ENCODE measurements at places on chromosomes 2 and 18. TPM values are rescaled to one million over a fixed set of nuclear protein-coding genes. Genes with fewer than 3 reads are reported as not detected.

- no peak overlapping the region for H3K27ac ChIP-seq
- no peaks in the 10 kb centered on the region for H3K36me3 ChIP-seq
- DNase-seq: no peak
- H3K27me3 ChIP-seq: no peaks in the 10 kb centered on the region
These were observed 27.5 kb downstream of the ARID5A start for GRCh38 chr2:96564026-96564425.

GRCh38 chr2:53450923-53451322, 316.7 kb upstream of the CHAC2 start:
- no peaks in the 10 kb centered on the region for H3K4me1 ChIP-seq
- H3K27ac ChIP-seq: no peak overlapping the region
- H3K36me3 ChIP-seq: no peaks in the 10 kb centered on the region
- no peak for DNase-seq
- no peaks in the 10 kb centered on the region for H3K27me3 ChIP-seq

DNA sequence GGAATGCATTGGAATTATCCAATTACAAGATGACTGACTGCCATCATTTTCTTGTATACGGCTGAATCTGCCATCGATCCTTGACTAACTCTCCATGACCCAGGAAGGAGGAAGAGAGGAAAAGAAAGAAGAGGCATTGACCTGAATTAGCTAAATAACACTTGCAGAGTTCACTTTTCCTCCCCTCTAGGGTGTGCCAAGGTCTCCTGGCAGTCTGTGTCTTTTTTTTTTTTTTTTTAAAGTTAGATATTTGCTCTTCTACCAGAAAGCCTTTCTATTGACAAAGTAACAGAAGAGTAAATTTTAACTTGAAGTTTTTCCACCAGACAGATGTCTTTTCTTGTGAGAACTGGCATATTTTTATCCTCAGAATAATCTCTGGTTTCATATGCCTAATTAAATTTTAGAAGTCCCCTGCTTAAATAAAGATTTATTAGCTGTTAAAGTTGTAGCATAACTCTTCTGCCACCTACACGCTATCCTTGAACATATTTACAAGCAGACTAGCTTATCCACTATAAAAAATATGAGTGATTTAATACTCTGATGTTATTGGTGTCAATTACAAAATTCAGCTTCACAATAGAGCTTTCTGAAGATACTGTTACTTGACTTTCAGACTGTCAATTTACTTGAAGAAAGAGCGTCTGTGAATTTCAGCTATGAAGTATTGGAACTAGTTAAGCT, 171.7 kb upstream of the ETAA1 start:
- H3K4me3 ChIP-seq: no peak overlapping the region
- H3K27ac ChIP-seq: no peak overlapping the region
- H3K27me3 ChIP-seq: no peaks in the 10 kb centered on the region
- no peaks in the 10 kb centered on the region for H3K4me1 ChIP-seq
- H3K36me3 ChIP-seq: no peaks in the 10 kb centered on the region
- no peak for DNase-seq

DNA sequence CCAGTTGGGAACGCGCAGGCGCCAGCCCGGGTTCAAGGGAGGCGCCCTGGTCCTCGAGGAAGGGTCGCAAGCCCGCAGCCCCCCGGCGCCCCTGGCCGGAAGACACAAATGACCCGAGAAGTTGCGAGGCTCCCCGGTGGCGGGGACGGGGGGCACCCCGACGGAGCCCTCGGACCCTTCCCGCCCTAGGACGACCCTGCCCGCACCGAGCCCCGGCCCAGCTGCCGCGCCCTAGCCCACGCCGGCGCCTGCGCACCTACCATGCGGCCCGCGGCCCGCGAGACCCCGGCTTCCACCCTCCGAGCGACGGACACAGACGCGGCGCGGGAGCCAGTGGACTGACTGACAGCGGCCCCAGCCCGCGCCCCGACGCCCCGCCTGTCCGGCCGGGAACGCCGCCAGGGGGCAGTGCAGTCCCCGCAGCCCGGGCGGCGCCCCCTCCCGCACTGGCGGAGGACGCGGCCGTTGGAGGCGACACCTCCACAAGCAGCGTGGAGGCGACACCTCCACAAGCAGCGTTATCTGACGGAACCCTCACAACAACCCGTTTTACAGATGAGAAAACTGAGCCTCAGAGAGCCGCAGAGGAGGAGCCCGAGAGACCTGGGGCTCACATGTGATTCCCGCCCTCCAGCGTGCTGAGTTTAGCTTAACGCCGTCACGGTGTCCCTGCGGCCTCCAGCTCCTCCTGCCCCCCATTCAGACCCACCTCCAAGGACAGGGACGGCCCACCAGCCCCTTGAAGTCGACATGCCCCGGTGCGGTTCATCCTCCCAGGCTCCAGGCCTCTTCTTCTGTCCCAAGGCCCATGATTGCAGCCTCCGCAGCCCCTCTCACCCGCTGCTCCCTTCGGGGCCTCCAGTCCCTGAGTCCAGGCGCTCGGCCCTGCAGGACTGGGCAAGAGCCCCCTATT, at the start of gene NMUR1:
TSS of gene NMUR1 (minus strand) at position 347 of the 913 bp plus-strand sequence. CDS start at position 263, 84 bp downstream.
- no peaks in the 10 kb centered on the region for H3K27me3 ChIP-seq
- peak within 1 kb of the TSS; percentile 47 for H3K4me3 ChIP-seq
- no peak within 1 kb of the TSS for H3K27ac ChIP-seq
- H3K36me3 ChIP-seq: no peaks in the 10 kb centered on the region

GRCh38 chr2:229725716-229726574, 11.6 kb upstream of the DNER start:
- H3K4me3 ChIP-seq: no peak overlapping the region
- H3K27ac ChIP-seq: no peak overlapping the region
- H3K4me1 ChIP-seq: no peaks in the 10 kb centered on the region
- no peak for DNase-seq

DNA sequence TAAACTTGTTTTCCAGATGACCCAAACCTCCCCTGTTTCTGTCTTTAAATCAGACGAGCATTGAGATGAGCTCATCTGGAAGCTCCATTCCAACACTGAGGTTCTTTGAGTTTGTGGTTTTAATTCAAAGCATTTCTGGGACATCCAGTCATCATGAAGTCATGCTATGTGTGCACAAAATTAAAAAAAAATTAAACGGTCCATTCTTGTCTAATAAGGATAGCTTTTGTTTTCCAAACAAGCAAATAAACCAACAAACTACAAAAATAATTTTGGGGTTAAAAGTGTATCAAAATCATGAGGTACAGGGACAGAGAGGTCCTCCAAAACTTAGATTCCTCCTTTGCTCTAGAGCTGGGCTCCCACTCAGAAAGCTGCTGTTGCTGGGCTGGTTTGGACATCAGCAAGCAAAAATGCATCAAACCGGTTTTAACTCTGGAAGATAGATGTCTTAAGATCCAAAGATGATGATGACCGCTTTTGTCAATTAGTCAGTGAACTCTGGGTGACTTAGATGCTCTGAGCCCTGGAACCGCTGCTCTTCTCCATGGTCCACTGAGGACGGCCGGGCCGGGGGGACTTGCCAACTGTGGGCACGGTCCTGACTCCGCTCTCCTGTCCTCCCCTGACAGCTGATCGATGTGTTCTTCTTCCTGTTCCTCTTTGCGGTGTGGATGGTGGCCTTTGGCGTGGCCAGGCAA, 65.4 kb downstream of the TRPM8 start:
- no peaks in the 10 kb centered on the region for H3K27me3 ChIP-seq
- no peaks in the 10 kb centered on the region for H3K4me1 ChIP-seq
- H3K27ac ChIP-seq: no peak overlapping the region
- no peak for DNase-seq
- H3K36me3 ChIP-seq: no peaks in the 10 kb centered on the region

- no peaks in the 10 kb centered on the region for H3K27me3 ChIP-seq
- DNase-seq: peak; percentile 9
- H3K27ac ChIP-seq: no peak overlapping the region
- no peak overlapping the region for H3K4me3 ChIP-seq
These were observed 159.1 kb upstream of the ZSWIM2 start for GRCh38 chr2:187008111-187008510.

- no peak overlapping the region for H3K4me3 ChIP-seq
- DNase-seq: peak; percentile 82
These were observed 49.5 kb upstream of the SP3 start for GRCh38 chr2:174014699-174015070.

DNA sequence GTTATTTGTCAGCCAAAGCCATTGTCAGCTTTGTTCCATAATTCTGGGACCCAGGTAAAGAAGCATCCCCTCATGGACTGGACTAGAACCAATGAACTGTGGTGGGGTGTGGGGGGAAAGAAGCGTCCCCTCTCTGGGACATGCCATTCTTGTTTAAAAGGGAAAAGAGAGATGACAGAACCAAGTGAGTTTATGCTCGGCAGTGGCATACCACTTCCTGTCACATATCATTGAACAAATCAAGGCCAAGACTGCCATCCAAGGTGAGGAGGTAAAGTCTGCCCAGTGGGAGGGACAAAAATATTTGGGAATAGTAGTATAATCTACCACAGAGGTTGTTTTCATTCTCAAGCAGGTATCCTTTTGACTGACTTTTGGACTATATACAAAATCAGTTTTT, 4.7 kb upstream of the GLS start:
- H3K36me3 ChIP-seq: no peaks in the 10 kb centered on the region
- H3K4me3 ChIP-seq: no peak overlapping the region
- DNase-seq: no peak
- no peaks in the 10 kb centered on the region for H3K27me3 ChIP-seq
- H3K27ac ChIP-seq: no peak overlapping the region

DNA sequence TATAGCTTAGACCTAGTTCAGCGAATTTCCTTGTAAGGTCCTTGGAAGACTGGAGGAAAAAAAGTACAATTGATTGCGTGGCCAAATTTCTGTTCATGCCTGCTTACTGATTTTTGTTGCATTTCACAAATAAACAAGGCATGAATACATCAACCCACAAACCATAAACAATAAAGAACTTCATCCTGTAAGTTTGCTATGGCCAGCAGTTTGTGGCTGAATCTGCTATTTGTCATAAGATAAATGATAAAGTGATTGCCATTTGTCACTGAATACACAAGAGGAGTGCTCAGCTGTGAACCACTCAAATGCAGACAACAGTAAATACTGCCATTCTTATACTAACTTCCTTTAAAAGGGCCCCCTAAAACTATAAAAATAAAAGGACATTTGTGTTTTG, 259.5 kb downstream of the CCDC178 start:
- H3K4me3 ChIP-seq: no peak overlapping the region
- DNase-seq: no peak
- no peaks in the 10 kb centered on the region for H3K36me3 ChIP-seq
- H3K27me3 ChIP-seq: no peaks in the 10 kb centered on the region
- H3K27ac ChIP-seq: no peak overlapping the region

DNA sequence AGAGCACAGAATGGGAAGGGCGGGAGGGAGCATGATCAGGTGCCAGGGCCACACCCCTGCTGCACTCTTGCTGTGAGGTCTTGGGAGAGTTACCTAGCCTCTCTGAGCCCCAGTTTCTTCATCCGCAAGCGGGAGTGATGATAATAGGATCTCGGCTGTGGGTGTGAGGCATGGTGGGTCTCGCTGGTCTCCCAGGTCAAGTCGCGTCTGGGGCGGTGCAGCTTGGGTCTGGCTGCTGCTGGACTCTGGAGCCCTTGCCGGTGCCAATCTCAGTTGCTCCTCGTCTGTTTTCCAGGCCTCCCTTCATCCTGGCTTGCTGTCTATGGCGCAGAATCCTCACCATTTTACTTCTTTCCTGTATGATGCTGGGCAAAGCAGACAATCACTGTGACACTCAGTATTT, 130.3 kb upstream of the RAB12 start:
- no peaks in the 10 kb centered on the region for H3K4me1 ChIP-seq
- no peak for DNase-seq
- no peak overlapping the region for H3K4me3 ChIP-seq
- H3K27ac ChIP-seq: no peak overlapping the region

DNA sequence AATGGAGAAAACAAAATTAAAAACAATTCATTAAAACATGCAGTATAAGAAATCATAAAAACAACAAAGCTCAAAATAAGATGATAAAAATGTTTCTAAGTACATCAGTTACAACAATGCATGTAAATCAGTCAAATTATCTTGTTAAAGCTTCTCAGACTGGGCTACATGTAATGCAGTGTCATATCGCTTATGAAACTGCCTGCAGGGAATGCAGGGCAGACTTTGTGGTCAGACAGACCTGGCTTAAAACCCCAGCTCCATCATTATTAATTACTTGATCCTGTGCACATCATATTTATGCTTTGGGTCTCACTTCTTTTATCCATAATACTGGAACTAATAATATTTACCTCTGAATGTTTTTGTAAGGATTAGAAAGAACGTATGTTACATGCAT, 74.6 kb downstream of the PID1 start:
- H3K4me1 ChIP-seq: no peaks in the 10 kb centered on the region
- no peak for DNase-seq
- no peaks in the 10 kb centered on the region for H3K27me3 ChIP-seq

GRCh38 chr2:62774555-62775366, 69.2 kb downstream of the EHBP1 start:
- no peak overlapping the region for H3K4me3 ChIP-seq
- no peaks in the 10 kb centered on the region for H3K4me1 ChIP-seq
- H3K27me3 ChIP-seq: no peaks in the 10 kb centered on the region

DNA sequence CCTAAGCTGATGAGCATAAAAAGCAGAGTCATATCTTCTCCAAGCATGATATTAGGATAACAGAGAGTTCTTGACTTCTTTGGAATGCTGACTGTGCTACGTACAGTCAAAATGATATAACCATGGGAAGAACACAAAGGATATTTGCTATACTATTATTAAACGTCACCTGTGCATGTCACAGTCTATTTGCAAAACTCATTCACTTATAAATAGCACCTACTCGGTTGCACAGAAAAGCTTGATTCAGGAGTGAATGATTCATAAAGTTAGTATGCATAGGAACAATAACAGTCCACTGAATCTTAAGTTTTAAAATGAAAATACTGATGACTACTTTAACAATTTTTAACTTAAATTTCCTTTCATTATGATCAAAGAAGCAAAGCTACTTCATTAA, 83.3 kb downstream of the SP3 start:
- no peak overlapping the region for H3K27ac ChIP-seq
- no peak for DNase-seq
- H3K4me3 ChIP-seq: no peak overlapping the region
- H3K27me3 ChIP-seq: no peaks in the 10 kb centered on the region

DNA sequence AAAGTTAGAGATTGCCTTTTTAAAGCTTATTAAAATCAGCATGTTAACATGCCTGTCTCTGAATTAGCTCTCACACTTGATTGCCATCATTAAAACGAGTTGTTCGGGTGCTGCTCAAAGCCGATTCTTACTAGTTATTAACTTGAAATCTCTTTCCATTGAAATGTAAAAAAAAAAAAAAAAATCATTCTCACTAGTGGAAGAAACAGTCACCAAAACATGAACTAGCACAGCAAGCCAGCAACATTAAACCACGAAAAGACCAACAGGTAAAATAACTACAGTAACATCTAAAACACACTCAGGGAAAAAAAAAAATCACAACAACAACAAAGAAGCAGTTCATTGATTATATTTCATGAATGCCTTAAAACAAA, 264.5 kb downstream of the MEIS1 start:
- H3K27me3 ChIP-seq: no peaks in the 10 kb centered on the region
- no peak overlapping the region for H3K4me3 ChIP-seq
- H3K27ac ChIP-seq: no peak overlapping the region

GRCh38 chr2:7024261-7024660, 107.0 kb downstream of the RNF144A start:
- no peak overlapping the region for H3K27ac ChIP-seq
- no peak for DNase-seq
- H3K27me3 ChIP-seq: no peaks in the 10 kb centered on the region

- no peaks in the 10 kb centered on the region for H3K27me3 ChIP-seq
- H3K36me3 ChIP-seq: no peaks in the 10 kb centered on the region
- no peak overlapping the region for H3K4me3 ChIP-seq
- no peak for DNase-seq
These were observed 203.6 kb downstream of the SLC8A1 start for GRCh38 chr2:40248294-40248693.

The RNU2-63P gene
- not detected for total RNA-seq

The M1AP gene
- 0.94 TPM for total RNA-seq

The MTLN gene
- total RNA-seq: 29.4 TPM

All from lung (tissue), 17 donors.